ENCODE measurements at places on chromosomes 12 and 14.

- DNase-seq: no peak
Observed at GRCh38 chr12:46723629-46724419, 102.0 kb downstream of the SLC38A4 start.

GRCh38 chr12:19778172-19778571 is 338.9 kb downstream of the AEBP2 start:
- DNase-seq: no peak

DNA sequence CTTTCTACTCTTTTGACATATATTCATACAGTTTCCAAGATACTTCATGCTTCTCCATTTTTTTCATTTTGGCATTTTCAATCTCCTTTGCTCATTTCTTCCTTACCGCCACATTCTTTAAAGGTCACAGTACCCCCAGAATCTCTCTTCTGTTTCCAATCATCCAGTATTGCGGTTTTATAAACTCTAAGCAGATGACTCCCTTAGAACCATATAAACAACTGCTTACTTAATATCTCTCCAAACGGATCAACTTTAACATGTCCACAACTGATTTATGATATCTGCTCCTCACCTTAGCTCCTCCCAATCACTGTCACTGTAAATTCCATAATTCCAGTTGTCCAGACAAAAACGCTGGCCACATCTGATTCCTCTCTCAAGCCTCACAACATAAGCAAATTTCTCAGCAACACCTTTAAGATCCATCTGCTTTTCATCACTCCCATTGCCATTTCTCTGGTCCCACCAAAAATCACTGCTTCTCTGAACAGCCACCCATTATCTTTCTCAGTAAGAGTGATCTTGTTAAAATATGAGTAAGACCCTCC is 49.6 kb downstream of the HNRNPC start:
- no peak for DNase-seq

- no peak for DNase-seq
Observed at GRCh38 chr14:96247031-96247430, 9.0 kb upstream of the BDKRB1 start.

DNA sequence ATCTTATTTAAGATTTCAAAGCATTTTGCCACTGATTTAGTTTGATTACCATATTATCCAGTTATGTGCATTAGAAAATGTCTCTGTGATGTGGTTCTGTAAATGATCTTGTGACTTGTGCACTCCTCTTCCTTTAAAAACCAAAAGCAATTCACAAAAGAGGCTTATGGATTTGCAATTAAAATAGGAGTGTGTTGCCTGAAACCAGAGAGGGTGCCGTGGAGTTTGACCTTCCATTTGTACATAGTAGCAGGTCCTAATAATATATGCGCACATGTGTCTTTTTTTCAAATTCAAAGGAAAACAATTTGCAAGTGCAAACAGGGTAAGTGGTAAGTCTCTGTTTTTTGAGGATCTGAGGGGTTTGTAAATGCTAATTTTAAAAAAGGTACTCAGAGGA is 470.9 kb downstream of the VRK1 start:
- no peak for DNase-seq
